CD8-positive, alpha-beta memory T cell (primary cell): ENCODE measurements at places on chromosomes 5 and 9. TPM values are rescaled to one million over a fixed set of nuclear protein-coding genes. Genes with fewer than 3 reads are reported as not detected.
A peak's percentile ranks its signal among the peaks of the same experiment; 100 is the strongest.

The GDA gene
- total RNA-seq = not detected

The LRRC70 gene
- 0.60 TPM for total RNA-seq

The NDFIP1 gene
- 84.4 TPM for total RNA-seq

The GLRA1 gene
- total RNA-seq = not detected

The RABL6 gene
- 98.2 TPM for total RNA-seq

The PTPRD gene
- total RNA-seq = 0.04 TPM

The MYOZ3 gene
- not detected for total RNA-seq

The CTSV gene
- total RNA-seq = 0.28 TPM

The SLC9A3 gene
- total RNA-seq = 2.6 TPM

The CKMT2 gene
- total RNA-seq = not detected

The ACTBL2 gene
- total RNA-seq = not detected

The AGXT2 gene
- total RNA-seq = not detected

The ENHO gene
- 0.39 TPM for total RNA-seq

The OR1L8 gene
- not detected for total RNA-seq

The CCNJL gene
- not detected for total RNA-seq

The PCDHB4 gene
- not detected for total RNA-seq

- H3K4me1 ChIP-seq = no peaks in the 10 kb centered on the region
- no peaks in the 10 kb centered on the region for H3K27me3 ChIP-seq
Measured at GRCh38 chr5:155564541-155564940, 551.0 kb downstream of the KIF4B start.

GRCh38 chr9:132556235-132556634 lies 26.2 kb upstream of the BARHL1 start:
- no peaks in the 10 kb centered on the region for H3K4me1 ChIP-seq
- peaks cover 4% of the 10 kb centered on the region for H3K27me3 ChIP-seq
- DNase-seq = no peak
- H3K27ac ChIP-seq = no peak overlapping the region
- no peaks in the 10 kb centered on the region for H3K36me3 ChIP-seq

DNA sequence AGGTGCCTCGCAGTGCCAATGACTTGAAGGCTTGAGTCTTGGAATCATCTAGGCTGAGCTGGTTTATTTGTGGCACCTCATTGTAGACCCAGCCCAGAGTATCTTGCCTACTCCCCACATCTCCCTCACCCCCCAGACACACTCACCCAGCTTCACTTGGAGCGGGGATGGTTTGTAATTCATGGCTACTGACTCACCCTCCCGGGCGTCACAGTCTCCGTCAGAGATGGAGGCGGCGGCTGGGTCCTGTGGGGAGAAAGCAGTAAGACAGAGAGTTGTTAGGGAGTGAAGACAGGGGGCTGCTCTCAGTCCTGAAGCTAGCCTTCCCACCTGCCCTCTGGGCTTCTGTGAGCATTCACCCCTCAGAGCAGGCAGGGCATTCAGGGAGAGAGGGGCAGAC lies 29.0 kb upstream of the MYORG start:
- no peaks in the 10 kb centered on the region for H3K27me3 ChIP-seq
- no peaks in the 10 kb centered on the region for H3K4me1 ChIP-seq
- H3K36me3 ChIP-seq = no peaks in the 10 kb centered on the region
- H3K4me3 ChIP-seq = no peak overlapping the region
- no peak overlapping the region for H3K27ac ChIP-seq

- H3K4me1 ChIP-seq = peaks cover 4% of the 10 kb centered on the region
- no peak overlapping the region for H3K27ac ChIP-seq
- H3K27me3 ChIP-seq = peaks cover 45% of the 10 kb centered on the region
- no peak for DNase-seq
- H3K4me3 ChIP-seq = no peak overlapping the region
Measured at GRCh38 chr9:131049829-131050715, 41.1 kb downstream of the LAMC3 start.

- no peak overlapping the region for H3K4me3 ChIP-seq
- H3K27me3 ChIP-seq = no peaks in the 10 kb centered on the region
- no peak for DNase-seq
- no peak overlapping the region for H3K27ac ChIP-seq
- no peaks in the 10 kb centered on the region for H3K4me1 ChIP-seq
Measured at GRCh38 chr5:143101725-143102386, 301.6 kb downstream of the NR3C1 start.

DNA sequence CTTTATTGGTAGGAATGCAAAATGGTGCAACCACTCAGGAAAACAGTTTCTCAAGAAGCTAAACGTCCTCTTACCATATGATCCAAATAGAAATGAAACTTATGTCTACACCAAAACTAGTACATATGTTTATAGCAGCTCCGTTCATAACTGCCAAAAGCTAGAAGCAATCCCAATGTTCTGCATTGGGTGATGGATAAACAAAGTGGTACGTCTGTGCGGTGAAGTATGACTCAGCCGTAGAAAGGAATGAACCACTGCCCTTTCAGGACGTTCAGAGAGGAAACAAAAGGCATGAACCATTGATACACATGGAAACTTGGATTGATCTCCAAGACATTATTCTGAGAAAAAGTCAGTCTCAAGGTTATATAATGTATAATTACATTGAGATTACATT lies 27.6 kb downstream of the HNRNPH1 start:
- peaks cover 33% of the 10 kb centered on the region for H3K36me3 ChIP-seq
- H3K27ac ChIP-seq = no peak overlapping the region
- H3K4me1 ChIP-seq = no peaks in the 10 kb centered on the region
- no peak overlapping the region for H3K4me3 ChIP-seq
- no peak for DNase-seq

- H3K27me3 ChIP-seq = peaks cover 4% of the 10 kb centered on the region
- H3K4me1 ChIP-seq = no peaks in the 10 kb centered on the region
- DNase-seq = no peak
- H3K27ac ChIP-seq = no peak overlapping the region
Measured at GRCh38 chr5:35593338-35593737, 24.3 kb upstream of the SPEF2 start.

GRCh38 chr9:133515615-133516255 lies 9.0 kb downstream of the MYMK start:
- H3K4me3 ChIP-seq = no peak overlapping the region
- DNase-seq = no peak

GRCh38 chr9:70502690-70503089 lies 88.2 kb upstream of the KLF9 start:
- DNase-seq = no peak
- no peak overlapping the region for H3K4me3 ChIP-seq
- H3K4me1 ChIP-seq = no peaks in the 10 kb centered on the region

- no peaks in the 10 kb centered on the region for H3K27me3 ChIP-seq
- H3K4me1 ChIP-seq = peaks cover 17% of the 10 kb centered on the region
- DNase-seq = no peak
- no peaks in the 10 kb centered on the region for H3K36me3 ChIP-seq
- peak overlapping the region; percentile 76 for H3K4me3 ChIP-seq
Measured at GRCh38 chr9:77176686-77177142, 620 bp upstream of the VPS13A start.

DNA sequence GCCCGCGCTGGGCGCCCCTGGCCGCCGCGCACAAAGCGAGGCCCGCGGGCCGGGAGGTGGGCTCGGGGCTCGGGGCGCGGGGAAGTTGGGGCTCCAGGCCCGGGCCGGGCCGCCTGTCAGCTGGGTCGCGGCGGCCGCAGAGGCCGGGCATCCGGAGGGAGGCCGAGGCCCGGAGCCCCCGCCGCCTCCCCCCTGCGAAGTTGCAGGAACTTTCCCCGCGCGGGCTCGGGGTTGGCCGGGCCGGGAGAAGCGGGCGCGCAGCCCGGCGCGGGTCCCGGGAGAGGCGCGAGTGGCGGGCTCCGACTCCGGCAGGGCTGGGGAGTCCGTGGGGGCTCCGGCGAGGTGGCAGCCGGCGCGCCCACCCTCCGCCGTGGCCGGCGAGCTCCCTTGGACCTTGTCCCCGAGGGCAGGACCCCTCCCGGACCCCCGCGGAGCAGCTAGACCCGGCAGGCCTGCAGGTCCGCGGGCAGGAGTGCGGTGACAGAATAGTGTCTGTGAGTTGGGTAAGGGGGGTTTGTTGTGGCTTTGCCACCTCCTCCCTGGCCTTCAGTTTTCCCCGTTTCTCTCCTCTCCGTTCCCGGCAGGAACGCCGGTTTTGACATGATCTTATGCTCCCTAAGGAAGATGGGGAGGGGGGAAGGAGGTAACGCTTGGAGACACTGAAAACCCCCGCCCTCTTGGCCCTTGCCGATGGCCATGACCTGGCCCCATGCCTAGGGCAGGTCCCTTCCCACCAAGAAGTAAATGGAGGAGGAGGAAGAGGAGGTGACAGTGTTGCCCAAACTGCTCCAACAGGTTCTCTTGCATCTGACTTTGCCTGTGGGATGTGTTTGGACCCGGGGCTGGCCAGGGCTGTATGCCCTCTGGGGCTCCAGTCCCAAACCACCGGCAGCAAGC lies 942 bp downstream of the PHF2 start:
- peak overlapping the region; percentile 31 for H3K27ac ChIP-seq
- H3K27me3 ChIP-seq = no peaks in the 10 kb centered on the region
- no peak for DNase-seq
- H3K4me1 ChIP-seq = peaks cover 21% of the 10 kb centered on the region
- no peaks in the 10 kb centered on the region for H3K36me3 ChIP-seq

DNA sequence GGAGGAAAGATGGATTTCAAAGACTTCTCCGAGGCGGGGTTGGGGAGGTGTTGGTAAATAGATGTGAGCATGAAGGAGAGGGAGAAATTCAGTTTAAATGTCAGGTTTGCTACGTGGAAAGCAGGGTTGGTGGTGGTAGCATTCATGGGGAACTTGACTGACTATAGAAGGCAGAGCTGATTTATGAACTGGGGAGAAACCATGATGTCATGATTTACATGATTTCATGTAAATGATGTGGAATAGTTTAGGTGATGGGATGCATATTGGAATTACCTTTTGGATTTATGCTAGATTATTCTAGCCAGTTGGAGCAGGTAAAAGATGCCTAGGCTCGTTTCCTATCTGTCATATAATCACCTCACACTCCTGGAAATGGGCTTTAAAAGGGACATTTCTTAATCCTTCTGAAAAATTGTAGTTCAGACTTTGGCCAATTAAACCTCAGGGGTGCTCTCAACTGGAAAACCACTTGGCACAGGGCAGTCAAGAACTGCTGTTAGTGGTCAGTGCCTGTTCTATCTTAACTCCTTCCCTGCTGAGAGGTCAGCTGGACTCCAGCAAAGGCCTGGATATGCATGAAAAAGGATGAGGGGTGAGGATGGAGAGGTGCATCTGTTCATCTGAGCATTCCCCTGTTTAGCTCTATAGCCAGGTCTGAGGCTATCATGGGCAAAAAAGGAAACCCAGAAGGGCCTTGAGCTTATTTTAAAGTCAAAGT lies 50.1 kb upstream of the BASP1 start:
- DNase-seq = no peak
- no peaks in the 10 kb centered on the region for H3K27me3 ChIP-seq
- H3K36me3 ChIP-seq = no peaks in the 10 kb centered on the region
- H3K27ac ChIP-seq = no peak overlapping the region

- no peaks in the 10 kb centered on the region for H3K36me3 ChIP-seq
- H3K27ac ChIP-seq = no peak overlapping the region
- H3K4me1 ChIP-seq = no peaks in the 10 kb centered on the region
- H3K27me3 ChIP-seq = no peaks in the 10 kb centered on the region
- no peak overlapping the region for H3K4me3 ChIP-seq
Measured at GRCh38 chr9:107373809-107374208, 90.7 kb downstream of the RAD23B start.

- no peak within 1 kb of the TSS for H3K27ac ChIP-seq
- H3K4me3 ChIP-seq = no peak within 1 kb of the TSS
- no peak for DNase-seq
Measured at GRCh38 chr5:38845526-38846378, at the start of gene OSMR. TSS of gene OSMR (plus strand) at chr5:38846012. CDS start at chr5:38869045, 23,033 bp downstream.

DNA sequence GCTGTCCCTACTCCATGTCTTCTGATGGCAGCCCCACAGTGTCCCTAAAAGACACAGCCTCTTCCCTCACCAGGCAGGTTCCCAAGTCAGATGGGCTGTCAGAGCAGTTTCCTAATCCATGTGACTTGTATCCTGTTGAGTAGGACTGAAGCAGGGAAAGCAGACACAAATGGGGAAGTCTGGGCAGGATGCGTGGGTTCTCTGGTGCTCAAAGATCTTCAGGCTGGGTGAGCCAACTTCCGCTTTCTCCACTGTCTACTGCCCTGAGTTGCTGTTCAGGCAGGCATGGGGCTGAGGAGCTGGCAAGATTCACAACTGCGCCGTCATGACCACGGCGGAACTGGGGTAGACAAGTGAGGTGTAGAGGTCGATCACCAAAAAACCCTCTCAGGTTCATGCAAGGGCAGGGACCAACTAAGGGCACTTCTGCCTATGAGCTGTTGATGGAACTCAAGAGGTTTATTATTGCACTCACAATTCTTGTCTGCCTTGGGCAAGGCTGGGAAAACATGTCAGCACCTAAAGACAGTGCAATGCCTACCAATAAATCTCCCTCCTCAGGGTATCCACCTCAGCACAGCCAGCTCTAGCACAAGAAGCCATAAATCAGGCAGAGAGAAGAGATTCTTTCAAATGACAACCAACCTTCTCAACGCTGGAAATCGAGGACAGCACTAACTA lies 83.4 kb downstream of the RAPGEF1 start:
- peak overlapping the region; percentile 41 for H3K27ac ChIP-seq
- H3K4me3 ChIP-seq = no peak overlapping the region
- peak; percentile 55 for DNase-seq
- H3K4me1 ChIP-seq = peaks cover 42% of the 10 kb centered on the region

DNA sequence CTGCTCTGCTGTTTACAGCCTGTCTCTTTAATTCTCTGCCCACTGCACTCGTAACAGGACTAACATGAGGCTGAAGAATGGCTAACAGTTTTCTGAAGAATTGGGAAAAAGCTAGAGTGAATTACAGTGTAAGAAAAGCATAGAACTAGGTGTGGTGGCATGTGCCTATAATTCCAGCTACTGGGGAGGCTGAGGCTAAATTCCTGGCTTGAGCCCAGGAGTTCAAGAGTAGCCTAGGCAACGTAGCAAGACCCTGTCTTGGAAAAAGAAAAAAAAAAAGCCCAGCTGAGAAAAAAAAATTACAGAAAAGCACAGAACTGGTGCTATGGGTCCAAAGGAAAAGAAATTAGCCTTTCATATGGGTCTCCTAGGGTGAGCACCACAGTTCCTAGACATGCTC lies 13.9 kb upstream of the UHRF2 start:
- no peak overlapping the region for H3K27ac ChIP-seq
- H3K27me3 ChIP-seq = no peaks in the 10 kb centered on the region
- H3K4me1 ChIP-seq = no peaks in the 10 kb centered on the region
- no peak overlapping the region for H3K4me3 ChIP-seq
- DNase-seq = no peak

DNA sequence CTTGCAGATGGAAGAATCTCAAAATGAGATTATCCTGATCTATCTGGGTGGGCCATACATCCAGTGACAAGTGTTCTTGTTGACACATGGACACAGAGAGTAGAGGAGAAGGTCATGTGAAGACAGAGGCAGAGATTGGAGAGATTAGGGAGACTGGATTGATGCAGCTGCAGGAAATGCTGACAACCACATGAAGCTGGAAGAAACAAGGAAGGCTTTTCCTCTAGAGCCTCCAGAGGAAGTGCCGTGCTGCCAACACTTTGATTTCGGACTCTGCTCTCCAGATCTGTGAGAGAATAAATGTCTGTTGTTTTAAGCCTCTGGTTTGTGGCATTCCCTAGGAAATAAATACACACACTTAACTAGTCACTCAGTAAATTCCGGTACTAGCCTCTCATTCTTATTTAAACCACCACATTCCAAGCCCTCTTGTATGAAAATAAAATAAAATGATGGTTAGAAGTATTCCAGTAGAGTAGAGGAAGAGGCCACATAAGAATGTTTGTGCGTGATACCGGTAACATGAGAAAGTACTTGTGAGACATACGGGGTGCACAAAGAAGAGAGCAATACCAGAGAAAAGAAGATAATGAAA lies 110.9 kb upstream of the DMAC1 start:
- no peak overlapping the region for H3K27ac ChIP-seq
- no peaks in the 10 kb centered on the region for H3K36me3 ChIP-seq
- no peaks in the 10 kb centered on the region for H3K27me3 ChIP-seq
- H3K4me1 ChIP-seq = no peaks in the 10 kb centered on the region

GRCh38 chr5:1833264-1834021 lies 32.2 kb downstream of the NDUFS6 start:
- no peak overlapping the region for H3K4me3 ChIP-seq
- H3K27me3 ChIP-seq = no peaks in the 10 kb centered on the region
- no peaks in the 10 kb centered on the region for H3K4me1 ChIP-seq
- no peak overlapping the region for H3K27ac ChIP-seq
- DNase-seq = no peak
